ENCODE measurements at places on chromosomes 3 and 15.

GRCh38 chr3:69868841-69869420 is 129.7 kb downstream of the MITF start:
- DNase-seq = no peak

GRCh38 chr15:85865070-85865684 is 70.5 kb upstream of the KLHL25 start:
- no peak for DNase-seq

- DNase-seq = no peak
Observed at GRCh38 chr3:169864270-169864669, 5.5 kb downstream of the LRRC31 start.

DNA sequence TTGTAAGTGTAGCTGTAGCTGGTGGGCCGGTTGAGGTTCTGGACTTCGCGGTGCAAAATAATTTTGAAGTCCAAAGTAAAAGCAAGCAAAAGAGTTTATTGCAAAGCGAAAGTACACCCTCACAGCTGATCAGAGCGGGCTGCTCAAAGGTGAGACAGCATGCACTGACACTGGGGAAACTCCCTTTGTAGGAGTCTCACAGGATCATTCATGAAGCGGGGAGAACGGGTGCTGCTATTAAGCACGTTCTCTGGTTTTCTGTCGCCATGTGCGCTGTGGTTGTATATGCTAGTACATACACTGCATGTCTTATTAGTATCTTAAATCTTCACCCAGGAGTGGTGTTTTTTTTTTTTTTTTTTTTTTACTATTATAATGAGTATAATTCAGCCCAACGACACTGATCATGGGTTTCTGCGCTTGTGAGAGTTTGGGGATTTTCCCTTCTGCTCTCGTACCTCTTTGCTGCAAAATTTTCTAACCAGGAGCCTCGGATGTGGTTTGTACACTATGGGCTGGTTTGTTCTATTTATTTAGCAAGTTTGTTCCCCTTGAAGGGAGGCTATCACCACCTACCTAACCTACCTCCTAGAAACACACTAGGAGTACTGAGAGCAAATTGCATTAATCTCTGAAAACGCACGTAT is 1.4 kb upstream of the AP4E1 start:
- no peak for DNase-seq

DNA sequence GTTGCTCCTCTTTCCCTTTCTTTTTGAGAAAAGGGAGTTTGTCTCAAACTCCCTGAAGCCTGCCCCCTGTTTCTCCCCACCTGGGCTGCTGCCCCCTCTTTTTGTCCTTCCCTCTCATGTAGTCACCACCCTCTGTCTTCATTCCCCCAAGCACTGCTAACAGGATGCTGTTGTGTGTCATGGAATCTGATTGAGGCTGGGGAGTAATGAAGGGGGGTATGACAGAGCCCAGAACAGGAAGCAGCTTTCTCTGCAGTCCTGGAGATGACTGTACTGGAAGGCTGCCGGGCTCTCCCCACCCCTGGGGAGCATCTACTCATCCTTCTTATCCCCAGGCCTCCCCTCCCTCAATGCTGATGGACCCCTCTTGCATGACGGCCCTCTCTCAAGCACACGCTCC is 181.6 kb downstream of the ABHD5 start:
- DNase-seq = peak; percentile 85

DNA sequence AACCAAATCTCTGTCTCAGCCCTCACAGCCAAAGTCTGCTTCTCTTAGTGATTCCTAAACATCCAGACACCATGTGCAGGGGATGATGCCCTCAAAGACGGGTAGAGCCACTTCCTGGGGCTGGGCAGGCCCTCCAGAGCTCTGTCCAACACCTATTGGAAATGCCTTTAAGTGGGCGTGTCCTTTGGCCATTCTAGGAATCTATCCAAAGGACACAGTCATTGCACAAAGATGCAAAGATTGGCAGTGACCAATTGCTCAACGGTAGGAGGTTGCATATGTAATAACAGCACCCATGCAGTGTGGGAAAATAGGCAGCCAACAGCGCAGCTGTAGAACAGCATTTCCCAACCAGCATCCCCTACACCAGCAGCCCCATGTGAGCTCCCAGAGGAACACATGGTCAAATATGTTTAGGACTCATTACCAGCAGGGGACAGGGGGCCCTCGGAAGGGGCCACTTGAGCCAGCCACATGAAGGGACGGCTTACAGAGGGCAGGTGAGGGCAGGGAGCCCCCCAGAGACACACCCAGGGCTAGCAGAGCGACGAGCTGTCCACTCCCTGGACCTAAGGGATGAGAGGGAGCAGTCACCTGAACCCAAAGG is 142.8 kb upstream of the IQSEC1 start:
- DNase-seq = peak; percentile 5

- no peak for DNase-seq
Observed at GRCh38 chr3:160671995-160672394, 5.0 kb upstream of the ARL14 start.

GRCh38 chr3:57292159-57292896 is at the start of gene ASB14:
TSS of gene ASB14 (minus strand) at chr3:57292685. CDS start at chr3:57292033, 652 bp downstream.
- no peak for DNase-seq

- no peak for DNase-seq
Observed at GRCh38 chr15:100266166-100266565, 75.6 kb downstream of the ADAMTS17 start.

DNA sequence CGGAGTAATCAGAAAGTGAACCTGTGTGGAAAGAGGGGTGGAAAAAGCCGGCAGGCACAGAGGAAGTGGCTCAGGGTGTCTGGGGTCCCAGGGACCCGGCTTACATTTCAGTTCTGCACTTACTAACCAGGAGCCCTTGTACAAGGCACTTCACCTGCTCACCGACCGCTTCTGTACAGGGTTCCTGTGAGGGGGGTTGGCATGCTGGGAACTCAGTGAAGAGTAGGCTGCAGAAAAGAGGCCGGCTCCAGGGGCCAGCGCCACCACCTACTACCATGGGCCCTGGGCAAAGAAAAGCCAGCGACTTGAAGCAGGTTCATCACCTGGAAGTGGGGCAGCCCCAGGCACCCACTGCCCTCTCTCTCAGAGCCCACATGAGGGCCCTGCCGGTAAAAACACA is 6.2 kb downstream of the STIMATE start:
- DNase-seq = no peak

- no peak for DNase-seq
Observed at GRCh38 chr3:100766069-100766468, 56.8 kb downstream of the TFG start.

DNA sequence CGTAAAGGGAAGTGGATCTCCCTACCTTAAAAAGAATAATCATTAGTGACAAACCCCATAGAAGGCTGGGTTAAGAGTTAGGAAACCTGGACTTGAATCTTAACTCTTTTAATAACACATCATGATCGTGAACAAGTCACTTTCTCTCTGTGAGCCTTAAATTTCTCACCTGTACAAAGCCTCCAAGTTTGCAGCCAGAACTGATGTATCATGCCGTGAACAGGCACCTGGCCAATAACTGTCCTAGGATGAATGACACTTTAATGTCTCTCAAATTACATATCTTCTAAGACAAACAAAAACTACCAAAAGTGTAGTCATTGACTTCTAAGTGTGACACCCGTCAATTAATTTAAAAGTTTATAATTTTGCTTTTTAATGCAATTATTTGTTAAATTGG is 3.9 kb downstream of the UPK1B start:
- no peak for DNase-seq

DNA sequence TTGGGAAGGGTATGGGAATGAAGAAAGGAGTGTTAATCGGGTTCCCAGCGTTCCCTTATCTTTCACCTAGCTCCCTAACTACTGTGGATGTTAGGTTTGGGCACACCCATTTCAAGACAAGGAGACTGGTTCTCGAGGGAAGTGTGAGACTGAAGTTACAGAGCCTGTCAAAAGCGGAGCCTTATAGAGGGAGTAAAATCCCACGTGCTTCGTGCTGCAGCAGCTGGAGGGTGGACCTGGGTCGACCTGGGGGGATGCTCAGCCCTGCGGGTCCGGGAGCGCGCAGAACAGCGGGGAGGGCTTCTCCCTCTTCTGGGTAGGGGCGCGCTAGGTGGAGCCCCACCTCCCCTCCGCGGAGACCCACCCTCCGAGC is 314 bp upstream of the TMED3 start:
- DNase-seq = no peak

DNA sequence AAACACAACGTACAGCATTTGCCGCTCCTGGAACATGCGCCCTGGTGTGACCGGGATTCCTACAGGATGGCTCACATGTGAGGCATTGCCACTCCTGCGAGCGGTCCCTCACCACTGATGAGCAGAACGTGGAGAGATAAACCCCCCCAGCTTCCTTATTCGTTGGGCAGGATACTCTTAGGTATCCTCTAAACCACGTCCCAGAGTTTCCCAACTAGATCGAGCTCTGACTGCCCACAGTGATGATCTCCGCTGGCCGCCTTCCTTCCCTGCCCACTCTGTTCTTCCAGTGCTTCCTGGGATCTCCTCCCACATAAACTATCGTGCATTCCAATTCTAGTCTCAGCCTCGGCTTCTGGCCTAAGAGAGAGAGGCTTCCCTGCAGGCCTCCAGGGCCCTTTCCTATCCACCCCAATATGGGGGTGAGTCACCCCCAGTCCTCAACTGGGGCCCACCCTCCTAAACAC is 91.8 kb downstream of the TOP2B start:
- no peak for DNase-seq

DNA sequence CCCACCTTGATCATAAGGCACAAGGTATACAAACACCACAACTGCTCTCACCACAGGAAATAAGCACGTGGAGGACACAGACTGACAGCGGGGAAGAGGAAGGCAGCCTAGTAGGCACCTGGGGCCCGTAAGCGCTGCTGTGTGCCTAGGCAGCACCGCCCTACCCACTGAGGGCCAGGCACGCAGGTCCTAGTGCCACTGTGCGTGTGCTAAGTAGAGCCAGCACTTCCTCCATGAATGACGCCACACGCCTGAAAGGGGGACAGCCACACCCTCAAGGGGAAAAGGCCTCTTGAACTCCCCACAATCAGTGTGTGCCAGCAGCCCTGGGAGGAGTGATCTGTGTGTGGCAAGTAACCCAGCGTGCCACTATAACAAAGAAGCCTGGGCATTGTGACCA is 73.0 kb downstream of the ATP1B3 start:
- no peak for DNase-seq

DNA sequence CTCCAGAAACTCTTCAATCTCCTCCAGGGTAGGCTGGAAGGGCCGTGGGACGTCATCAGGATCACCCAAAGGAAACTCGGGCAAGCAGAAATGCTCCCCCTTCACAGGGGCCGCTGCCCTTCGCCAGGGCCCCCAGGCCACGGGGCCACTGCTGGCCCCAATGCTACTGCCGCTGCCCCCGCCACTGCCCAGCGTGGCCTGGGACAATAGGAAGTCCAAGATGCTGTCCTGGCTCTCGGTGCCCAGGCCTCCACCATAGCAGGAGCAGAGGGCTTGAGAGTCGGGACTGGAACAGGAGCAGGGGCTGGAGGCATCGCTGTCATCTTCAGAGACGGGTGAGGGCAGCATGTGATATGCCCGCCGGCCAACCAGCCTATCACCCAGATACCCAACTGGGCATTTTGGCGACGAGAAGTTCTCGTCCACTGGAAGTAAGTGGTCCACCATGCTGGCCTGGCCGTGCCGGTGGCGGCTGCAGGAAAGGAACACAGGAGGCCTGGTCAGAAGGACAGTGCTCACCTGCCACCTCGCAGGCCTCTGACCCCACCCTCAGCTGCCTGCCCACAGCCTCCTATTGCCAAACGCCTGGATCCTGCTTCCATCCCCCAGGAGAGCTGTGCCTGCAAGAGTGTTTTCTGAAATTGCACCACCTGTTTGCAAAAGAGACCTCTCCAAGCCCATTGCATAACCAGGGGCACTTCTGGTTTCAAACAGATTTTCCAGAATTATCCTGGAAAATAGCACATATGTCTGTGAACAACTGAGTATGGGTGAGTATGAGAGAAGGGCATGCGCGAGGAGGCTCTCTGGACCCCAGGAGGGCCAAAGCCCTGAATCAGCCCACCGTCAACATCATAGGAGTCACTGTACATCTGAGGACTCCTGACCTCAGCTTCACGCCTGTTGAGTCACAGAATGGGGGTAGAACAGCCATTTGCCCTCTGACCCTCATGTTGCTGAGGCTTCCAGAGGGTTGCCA is 4.4 kb downstream of the KLF15 start:
- DNase-seq = no peak

DNA sequence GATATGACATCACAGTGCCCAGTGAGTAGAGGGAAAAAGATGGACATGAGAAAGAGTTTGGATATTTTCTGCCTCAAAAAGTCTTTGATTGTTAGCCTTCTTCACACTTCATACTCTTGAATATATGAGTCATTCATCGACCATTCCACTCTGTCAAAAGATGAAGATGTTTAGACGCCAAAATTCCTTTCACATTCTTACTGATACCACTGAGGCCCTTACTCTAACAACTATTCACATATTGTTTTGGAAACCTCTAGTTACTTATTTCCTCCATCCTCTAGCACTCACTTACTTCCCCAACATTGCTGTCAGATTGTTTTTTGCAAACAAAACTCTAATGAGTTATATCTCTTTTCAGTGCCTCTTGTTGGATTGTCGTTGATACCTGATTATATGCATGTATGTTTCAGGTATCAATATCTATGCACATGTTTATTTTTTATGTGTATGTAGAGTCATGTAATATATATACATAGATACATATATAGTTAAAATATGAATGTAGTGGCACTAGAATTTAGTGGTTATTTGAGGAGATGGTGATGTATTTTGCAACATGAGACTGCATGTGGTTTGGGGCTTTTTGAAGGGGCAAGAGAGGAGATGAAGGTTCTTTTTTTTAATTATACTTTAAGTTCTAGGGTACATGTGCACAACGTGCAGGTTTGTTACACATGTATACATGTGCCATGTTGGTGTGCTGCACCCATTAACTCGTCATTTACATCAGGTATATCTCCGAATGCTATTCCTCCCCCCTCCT is 40.0 kb upstream of the OR5H6 start:
- DNase-seq = no peak

DNA sequence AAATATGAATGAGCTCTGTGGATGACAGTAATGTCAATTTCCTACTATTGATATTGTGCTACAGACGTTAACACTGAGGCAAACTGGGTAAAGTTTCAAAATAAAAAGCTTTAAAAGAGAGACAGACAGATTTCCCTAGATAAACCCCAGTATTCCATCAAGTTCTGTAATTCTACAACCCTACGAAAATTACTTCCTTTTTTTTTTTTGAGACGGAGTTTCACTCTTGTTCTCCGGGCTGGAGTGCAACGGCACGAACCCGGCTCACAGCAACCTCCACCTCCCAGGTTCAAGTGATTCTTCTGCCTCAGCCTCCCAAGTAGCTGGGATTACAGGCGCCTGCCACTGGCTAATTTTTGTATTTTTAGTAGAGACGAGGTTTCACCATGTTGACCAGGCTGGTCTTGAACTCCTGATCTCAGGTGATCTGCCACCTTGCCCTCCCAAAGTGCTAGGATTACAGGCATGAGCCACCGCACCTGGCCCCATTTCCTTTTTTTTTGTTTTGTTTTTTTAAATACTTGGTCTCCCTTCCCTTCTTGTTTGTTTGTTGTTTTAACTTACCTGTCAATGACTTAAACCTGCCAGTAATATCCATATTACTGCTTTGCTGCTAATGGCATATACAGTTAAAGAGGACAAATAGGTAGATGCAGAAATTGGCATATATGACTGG is 57.2 kb downstream of the CBLB start:
- no peak for DNase-seq

All from AG04449 (cell line).